ENCODE measurements at places on chromosomes 2 and 18.

GRCh38 chr2:173678186-173678585 lies 287.0 kb downstream of the SP3 start:
- no peak for DNase-seq

GRCh38 chr2:108423067-108423466 lies 25.9 kb upstream of the GCC2 start:
- no peak for DNase-seq

- DNase-seq: no peak
Observed at GRCh38 chr2:189238903-189239302, 59.3 kb upstream of the COL5A2 start.

GRCh38 chr2:204487447-204488229 lies 57.6 kb upstream of the PARD3B start:
- no peak for DNase-seq

DNA sequence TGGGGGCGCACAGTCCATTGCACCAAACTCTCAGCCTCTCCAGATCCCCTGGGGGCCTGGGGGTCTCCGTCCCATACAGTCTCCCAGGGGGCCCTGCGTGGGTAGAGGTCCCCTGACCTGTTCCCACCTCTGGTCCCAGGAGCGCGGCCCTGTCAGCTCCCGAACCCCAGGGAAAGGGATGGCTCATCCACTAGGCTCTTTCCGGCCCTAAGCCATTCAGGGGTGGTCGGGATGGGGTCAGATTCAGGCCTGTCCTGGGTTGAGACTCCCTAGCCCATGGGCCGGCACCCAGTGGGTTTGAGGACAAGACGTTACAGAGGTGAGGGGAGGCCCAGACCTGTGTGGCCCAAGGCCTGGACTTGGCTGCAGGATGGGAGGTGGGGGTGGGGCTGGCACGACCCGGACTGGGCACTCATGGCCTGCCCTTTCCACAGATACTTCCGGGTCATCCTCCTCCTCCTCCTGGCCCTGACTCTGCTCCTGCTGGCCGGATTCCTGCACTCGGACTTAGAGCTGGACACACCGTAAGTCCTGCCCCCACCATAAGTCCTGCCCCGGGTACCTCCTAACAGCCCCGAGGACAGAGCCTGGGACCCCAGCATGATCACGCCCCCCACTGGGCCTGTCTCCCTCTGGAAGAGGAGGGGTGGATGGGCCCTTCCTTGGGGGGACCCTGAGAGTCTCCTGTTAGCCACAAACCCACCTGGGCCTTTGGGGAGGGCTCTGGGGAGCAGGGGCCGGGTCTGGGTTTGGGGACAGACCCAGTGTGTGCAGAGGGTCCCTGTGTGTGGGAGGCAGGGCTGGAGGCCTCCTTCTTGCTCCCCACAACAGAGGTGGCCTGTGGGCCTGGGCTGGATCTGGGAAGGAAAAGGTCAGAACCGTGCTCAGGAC lies 10.1 kb upstream of the NEU4 start:
- DNase-seq: no peak

DNA sequence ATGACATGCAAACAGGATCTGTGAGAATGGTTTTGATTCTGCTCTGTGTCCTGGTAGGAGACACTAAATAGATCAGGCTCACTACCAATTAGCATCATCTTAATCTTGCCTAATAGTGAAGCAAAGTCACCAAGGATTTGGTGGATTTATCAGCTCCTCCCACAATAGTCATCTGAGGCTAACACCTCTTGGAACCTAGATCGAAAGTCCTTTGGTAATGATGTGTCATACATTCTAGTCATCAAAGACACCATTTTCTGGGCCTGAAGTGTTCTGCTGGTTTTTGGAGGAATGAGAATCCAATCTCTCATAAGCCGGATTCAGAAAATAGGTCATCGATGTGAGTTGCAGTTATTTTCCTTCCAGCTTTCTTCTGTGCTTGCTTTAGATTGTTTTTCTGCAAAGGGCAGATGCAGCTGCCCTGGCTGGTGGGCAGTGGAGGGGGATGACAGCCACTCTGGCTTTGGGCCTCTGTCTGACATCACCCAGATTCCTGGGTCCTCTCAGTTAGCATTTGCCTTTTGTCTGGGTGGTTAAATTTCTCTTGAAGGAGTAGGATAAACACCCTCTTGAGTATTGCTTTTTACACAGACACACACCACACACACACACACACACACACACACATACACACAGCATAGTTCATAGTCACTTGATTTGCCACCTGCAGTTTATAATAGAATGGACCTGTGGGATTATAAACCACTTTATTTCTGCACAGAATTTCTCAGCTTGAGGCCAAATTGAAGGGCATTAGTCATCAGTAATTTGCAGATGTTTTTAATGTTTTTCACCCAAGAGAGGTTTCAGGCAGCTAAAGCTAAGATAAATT lies at the start of gene MYO3B:
MYO3B (plus strand) TSS at position 198 of the 832 bp plus-strand sequence; CDS start at position 339, 141 bp downstream.
- no peak for DNase-seq

DNA sequence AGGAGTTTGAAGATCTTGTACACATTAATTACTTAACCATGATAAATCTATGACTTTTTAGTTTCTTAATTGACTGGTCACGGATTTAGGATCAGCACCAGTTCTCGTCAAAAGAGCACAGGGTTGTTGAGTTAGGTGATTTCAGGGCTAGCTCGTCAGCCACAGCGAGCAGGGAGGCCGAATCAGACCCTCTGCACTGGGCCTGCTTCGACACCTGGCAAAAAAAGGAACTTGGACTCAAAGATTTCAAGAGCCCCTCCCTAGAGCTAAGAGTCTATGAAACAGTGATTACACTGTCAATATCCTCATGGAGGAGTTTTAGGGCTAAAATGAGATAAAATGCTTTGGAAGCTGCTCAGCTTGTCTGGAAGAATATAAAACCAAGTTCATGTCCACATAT lies 4.6 kb upstream of the SERTAD2 start:
- no peak for DNase-seq

- DNase-seq: no peak
Observed at GRCh38 chr2:220669324-220669723, 902.8 kb downstream of the EPHA4 start.

DNA sequence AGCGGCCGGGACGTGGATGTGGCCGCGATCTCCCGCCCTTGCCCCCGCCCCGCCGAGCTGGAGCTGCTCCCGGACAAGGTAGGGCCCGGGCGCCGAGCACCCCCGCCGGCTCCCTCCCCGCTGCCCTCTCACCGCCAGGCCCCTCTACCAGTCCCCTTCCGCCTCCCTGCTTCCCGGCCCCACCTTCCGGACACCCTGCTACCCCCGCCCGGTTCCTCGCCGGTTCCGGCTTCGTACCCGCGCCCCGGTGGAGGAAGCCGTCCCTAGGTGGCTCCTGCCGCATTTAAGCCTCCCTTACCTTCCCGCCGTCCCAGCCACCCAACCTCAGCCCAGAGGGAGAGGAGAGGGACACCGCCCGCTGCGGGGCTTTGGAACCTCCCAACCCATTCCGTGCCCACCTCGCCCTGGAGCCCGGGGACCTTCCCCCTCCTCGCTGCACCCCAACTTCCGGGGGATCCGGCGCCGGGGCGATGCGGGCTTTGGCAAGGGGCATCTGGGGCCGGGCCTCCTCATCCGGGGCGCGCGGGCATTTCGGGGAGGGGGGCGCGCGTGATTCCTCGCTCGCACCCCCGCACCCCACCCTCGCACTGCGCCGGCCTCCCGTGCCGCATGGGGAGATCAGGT lies 475 bp downstream of the B3GNT2 start:
- DNase-seq: peak; percentile 30

DNA sequence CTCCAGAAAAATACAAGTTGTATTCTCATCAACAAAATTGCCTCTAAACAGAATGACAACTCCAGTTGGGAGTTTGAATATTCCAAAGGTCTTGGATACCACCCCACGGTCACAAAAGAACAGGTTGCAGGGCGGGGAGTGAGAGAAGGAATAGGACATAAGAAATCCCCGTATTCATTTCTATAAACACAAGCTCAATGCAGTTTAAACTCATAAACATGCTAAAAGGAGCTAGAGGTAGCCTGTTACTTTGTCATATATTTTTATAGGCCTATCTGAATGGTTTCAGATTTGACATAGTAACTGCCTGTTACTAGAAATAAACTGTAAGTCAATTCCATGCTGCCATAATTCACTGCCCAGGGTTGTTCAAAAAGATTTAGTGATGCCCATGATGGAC lies 567.5 kb downstream of the BCL11A start:
- DNase-seq: no peak

GRCh38 chr2:137262594-137262993 lies 497.2 kb downstream of the THSD7B start:
- DNase-seq: no peak

GRCh38 chr2:16900405-16901025 lies 234.9 kb upstream of the CYRIA start:
- no peak for DNase-seq

DNA sequence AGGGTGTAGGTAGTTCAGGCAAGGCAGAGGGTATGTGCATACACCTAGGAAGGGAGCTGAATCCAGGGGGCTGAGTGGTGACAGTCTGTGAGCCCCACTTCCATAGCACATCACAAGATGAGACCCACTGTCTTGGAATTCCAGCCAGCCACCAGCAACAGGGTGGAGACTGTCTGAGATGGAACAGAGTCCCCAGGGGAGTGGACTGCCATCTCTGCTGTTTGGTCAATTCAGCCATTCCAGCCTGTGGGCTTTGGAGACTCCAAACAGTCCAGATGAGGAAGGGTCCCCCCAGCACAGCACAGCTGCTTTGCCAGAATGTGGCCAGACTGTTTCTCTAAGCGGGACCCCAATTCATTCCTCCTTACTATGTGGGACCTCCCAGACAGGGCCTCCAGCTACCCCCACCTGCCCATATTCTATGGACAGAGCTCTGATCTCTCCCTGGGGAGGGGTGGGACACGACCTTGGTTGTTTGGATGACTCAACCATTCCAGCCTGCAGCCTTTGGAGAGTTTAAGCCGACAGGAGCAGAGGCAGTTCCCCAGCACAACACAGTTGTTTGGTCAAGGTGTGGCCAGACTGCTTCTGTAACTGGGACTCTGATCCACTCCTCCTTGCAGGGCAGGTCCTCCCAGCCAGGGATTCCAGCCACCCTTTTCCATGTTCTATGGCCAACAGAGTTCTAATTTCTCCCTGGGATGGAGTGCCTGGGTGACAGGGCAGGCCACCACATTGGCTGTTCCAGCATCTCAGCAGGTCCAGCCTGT lies 178.0 kb downstream of the RND3 start:
- DNase-seq: no peak

GRCh38 chr2:113407446-113408099 lies 29.9 kb upstream of the ZNG1B start:
- DNase-seq: no peak

- DNase-seq: no peak
Observed at GRCh38 chr18:45487581-45487980, 127.7 kb upstream of the SLC14A2 start.

DNA sequence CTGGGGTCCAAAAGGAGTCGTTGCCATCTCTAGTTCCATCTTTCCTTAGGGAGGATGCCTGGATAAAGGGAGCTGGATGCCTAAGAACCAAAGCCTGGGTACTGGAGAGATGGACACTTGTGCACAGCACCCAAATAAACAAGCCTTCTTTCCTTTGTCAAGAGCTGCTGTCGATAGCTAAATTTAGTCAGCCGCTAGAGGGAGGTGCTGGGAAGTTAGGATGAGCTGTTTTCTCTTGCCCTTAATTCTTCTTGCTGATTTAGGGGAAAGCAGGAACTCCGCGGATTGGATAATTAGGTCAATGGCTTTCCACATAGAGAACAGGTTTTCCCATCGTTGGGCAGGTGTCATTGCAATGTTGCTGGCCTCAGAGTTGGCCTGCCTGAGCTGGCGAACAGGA lies 30.9 kb upstream of the SERPINB12 start:
- no peak for DNase-seq

DNA sequence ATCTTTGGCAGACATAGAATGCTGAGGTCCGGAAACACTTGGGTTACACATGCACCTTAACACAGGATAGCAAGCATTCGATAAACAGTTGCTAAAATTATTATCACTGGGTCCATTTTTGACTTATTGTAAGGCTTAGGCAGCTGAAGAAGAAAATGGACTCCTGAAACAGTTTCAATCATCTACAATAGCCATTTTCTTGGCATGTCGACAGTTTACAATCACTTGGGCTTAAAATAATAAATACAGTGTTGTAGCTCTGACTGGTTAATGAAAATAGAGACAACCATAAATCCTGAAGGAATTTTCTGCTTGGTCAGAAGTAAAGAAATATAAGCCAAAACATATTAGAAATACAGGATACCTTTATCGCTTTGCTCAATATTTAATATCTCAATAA lies 169.2 kb downstream of the XIRP2 start:
- no peak for DNase-seq

- DNase-seq: no peak
Observed at GRCh38 chr2:218536804-218537494, 31.2 kb downstream of the USP37 start.

DNA sequence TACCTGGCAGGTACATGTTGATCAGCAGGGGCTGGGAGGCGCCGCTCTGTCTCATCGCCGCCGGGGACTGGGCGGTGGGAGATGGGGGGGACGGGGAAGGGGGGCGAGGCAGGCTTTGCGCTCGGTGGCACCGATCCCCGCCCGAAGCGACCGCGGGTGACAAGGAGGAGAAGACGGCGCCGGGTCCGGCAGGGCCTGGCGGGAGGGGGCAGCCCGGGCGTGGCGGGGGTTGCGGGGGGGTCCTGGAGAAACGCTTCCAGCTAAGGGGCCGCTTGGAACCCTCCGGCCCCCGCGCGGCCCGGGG lies at the start of gene FEV:
FEV (minus strand) TSS at position 164 of the 304 bp plus-strand sequence; CDS start at position 55, 109 bp downstream.
- no peak for DNase-seq

DNA sequence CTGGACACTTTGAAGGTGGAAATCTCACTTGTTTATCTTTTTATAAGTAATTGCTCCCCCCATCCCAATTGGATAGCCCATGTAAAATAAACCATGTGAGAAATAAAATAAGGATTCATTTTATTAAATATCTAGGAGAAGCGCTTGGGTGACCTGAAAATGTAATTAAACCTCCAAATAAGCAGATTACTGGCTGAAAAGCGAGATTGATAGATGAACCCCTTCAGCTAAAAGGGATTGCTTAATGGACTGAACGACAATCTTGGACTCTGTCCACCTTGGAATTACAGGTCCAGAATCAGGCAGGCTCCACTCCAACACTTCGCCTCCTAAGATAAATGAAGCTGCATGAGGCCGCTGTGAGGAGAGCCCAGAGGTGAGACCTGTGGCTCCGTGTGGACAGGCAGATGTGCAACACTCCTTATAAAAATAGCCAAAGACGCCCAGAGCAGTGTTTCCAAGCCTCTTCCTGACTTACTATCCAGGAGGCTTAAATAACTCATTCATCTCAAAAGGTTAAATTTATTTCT lies 441.5 kb downstream of the MTX2 start:
- DNase-seq: no peak

GRCh38 chr2:216752855-216753505 lies 57.6 kb upstream of the IGFBP5 start:
- no peak for DNase-seq

All from activated naive CD4-positive, alpha-beta T cell (primary cell).